NCI-H187 (cell line): ENCODE measurements at places on chromosomes 1 and 21.
A peak's percentile ranks its signal among the peaks of the same experiment; 100 is the strongest.

DNA sequence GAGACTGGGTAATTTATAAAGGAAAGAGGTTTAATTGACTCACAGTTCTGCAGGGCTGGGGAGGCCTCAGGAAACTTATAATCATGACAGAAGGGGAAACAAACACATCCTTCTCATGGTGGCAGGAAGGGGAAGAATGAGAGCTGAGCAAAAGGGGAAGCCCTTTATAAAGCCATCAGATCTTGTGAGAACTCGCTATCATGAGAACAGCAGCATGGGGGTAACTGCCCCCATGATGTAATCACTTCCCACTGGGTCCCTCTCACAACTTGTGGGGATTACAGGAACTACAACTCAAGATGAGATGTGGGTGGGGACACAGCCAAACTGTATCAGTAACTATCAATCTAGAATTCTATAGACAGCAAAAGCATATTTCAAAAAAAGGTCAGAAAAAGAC, 64.7 kb upstream of the ACTRT2 start:
- DNase-seq = no peak

GRCh38 chr1:180981596-180982387, 40.9 kb downstream of the STX6 start:
- peak; percentile 79 for DNase-seq

- no peak for DNase-seq
Observed at GRCh38 chr1:35151220-35151619, 41.7 kb downstream of the SFPQ start.

DNA sequence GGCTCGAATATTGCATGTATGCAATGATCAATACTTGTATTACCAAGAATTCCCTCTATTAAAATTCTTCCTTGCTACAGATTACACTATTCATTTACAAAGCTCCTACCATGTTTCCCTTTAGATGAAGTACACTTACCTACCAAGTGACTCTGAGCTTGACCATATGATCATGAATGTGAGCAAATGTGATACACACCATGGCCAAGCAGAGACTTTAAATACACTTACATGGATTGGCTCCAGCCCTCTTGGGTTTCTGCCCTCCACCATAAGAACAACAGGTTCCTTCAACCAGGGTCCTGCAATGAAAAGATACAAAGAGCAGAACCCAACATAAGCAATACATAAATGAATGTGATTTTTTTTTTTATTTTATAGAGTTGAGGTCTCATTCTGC, 30.0 kb downstream of the LRRC52 start:
- DNase-seq = no peak

GRCh38 chr1:20555025-20555757, 2.8 kb downstream of the FAM43B start:
- DNase-seq = no peak

DNA sequence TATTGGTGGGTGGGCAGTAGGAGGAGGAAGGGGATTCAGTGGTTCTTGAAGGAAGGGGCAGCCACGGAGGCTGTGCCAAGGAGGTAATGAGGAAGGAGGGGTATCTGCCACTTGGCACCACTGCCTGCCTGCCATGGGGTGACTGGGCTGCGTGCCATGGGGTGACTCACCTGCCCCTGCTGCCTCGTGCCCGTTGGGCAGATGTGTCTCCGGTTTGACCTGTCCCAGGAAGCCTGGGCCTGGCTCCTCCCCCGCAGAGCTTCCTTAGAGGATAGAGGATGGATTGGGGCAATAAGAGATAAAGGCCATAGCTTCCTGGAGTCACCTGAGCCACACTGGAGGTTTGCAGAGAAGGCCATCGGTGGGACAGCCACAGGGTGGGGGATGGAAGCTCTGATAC, 1.7 kb downstream of the PADI3 start:
- no peak for DNase-seq

DNA sequence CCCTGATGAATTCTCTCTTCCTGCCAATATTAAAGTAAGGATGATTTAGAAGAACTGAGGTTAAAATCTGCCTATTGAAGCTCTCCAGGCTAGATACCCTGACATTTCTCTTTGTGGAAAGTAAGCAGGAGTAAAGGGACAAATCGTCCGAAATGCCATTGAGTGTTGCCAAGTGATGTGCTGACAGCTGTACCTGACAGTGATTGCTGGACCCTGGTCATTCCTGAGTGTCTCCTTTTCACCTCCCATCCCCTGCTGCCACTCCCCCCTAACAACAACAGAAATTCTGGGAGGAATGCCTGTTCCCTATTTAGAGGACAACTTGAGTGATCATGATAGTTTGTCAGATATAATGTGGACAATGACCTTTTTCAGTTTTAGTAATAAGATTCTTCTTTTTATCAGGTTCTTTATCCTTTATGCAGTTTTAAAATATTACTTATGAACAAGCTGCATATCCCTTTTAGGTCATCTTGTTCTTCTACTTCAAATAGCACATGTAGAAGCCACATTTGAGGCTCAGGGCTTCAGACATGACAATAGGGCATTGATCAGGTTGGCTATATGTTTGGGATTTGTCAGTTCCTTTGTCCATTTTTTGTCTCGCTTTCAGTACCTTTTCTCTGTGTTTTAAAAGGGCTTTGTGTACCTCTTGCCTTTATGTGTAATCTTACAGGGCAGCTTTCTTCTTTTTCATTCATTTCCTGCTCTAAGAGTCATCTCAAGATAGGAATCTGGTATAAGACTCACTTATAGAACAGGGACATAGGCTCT, 56.0 kb downstream of the ITSN1 start:
- no peak for DNase-seq

DNA sequence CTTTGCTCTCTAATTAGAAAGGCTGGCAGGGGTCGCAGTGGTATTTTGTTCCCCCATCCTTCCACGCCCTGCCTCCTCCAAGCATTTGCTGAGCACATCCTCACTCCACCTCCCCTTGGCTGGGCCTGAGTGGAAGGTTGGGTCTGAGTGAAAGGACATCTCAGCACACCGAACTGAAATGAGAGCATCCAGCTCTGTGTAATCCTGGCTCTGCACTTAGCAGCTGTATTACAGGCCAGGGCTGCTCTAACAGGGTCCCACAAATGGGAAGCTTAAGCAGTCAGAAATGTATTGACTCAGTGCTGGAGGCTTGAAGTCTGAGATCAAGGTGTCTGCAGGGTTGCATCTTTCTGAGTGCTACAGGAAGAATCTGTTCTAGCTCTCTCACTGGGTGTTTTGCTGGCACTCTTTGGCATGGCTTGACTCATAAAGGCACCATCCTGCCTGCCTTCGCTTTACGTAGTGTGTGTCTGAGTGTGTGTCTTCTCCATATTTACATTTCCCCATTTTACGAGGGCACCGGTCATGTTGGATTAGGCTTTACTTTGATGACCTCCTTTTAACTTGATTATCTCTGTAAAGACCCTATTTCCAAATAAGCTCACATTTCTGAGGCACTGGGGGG, 48.5 kb upstream of the IGSF21 start:
- no peak for DNase-seq

DNA sequence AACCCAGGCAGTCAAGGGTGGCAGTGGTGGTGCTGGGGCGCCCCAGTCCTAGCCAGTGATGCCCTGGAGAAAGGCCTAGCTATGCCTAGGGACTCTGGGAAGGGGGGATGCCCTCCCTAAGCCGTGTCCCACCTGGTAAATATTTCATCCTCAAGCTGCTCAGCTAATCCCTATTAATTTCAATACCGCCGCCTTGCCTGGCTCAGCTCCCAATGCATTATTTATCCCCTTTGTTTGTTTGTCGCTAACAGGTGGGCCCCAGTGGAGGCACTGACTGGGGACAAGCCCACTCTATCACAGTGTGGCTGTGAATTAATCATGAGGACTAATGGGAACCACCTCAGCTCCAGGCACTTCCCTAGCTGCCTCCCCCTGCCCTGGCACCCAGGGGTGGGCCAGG, 22.5 kb downstream of the DMAP1 start:
- DNase-seq = no peak

GRCh38 chr1:22350171-22350923, 101.3 kb upstream of the ZBTB40 start:
- no peak for DNase-seq

DNA sequence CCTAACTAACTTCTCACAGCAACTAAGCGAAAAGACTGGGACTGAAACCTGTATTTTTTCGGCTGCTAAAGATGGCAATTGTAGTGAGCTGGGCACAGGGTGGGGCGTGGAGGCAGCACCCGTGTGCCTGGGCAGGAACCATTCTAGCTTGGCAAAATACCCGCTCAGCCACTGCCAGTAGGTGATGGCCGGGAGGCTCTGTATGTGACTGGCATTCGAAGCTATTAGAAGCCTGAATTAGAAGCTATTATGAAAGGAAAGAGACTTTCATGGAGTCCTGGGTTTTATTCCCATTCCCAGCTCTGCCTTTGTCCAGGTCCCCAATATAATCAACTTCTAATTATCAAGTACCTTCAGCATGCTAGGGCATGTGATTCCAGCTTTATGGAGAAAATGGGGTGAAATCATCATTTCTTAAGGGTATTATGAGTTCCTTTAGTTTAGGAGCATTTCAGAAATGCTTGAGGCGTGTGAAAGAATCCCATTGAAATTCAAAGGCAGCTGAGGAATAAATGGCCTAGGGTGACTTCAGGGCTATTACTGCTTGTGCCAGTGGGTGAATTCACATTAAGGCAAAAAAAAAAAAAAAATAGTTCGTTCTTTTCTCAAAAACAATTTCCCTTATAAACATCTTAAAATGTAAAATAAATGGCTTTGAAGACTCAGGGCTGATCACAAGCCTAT, 125.6 kb downstream of the KCNN3 start:
- no peak for DNase-seq

DNA sequence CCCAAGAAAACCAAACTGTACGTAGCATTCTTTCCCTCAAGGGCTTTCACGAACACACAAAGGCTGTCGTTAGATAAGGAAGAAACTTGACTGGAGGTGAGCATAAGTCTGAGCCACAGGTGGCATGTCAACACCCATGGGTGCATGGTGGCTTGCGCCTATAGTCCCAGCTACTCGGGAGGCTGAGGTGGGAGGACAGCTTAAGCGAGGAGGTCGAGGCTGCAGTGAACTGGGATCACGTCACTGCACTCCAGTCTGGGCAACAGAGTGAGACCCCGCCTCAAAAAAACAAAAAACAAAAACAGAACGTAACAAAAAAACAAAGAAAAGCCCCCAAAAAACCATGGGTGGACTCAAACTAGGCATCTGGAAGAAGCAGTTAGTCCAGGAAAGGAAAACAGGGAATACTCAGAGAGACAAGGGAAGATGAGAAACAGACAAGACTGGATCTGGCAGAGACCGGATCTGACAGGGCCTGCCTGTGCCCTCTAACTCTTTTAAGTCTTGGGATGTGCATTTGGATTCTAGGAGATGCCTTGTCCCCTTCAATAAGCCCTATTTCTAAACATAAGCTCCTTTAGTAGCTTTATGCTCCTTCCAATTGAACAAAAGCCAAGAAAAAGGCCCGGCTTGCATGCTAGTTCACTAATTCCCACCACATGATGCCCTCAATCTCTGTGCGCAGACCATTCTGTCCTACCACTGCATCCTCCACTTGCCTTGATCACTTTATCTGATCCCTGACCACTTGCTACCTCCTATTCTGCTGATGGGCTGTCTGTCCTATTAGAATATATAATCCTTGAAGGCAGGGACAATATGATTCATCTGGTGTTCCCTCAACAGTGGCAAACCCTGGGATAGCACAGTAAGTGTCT, 73.8 kb downstream of the APP start:
- DNase-seq = no peak

- DNase-seq = no peak
Observed at GRCh38 chr1:221157026-221157761, 278.0 kb downstream of the HLX start.

DNA sequence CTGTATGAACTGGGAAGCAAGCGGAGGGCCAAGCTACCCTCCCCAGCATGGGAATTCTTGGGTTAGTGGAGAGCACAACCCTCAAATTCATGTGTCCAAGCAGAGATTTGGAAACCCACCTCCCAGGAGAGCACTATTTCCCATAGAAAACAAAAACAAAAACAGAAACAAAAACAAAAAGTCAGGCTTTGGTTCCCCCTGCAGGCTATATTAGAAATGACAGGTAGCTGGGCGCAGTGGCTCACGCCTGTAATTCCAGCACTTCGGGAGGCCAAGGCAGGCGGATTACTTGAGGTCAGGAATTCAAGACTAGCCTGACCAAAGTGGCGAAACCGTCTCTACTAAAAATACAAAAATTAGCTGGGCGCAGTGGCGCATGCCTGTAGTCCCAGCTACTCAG, 10.8 kb downstream of the MINDY1 start:
- no peak for DNase-seq

GRCh38 chr21:43190951-43191350, 22.1 kb downstream of the CRYAA start:
- no peak for DNase-seq

DNA sequence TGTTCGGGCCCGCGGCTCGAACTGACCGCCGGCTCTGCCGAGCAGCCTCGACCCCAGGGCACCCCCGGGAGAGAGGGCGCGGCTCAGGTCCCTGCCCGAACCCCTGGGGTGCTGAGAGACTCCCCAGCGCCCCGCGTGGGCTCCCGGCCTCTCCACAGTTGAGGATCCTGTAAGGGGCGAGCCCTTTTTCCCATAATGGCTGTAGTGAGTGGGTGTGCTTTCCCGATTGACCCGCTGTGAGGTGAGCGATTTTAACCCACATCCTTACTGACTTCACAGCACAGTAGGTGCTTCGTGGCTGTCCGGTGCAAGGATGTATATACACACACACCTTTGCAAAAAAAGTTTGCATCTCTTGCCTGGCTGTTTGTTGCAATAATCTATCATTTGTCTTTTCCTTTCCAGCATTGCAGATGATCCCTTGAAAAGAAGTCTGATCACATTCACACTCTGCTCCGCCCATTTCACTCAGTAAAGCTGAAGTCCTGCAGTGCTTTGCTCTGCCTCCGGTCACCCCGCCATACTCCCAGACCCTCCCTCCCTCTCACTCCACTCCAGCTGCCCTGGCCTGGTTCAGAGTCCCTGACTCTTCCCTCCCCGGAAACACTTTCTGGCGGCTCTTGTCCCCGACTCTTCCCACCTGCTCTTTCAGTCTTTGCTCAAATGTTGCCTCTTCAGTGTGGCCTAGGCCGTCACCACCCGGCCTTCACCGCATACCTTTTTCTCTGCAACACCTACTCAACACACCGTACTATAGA, 955 bp upstream of the UBE2G2 start:
- DNase-seq = no peak

DNA sequence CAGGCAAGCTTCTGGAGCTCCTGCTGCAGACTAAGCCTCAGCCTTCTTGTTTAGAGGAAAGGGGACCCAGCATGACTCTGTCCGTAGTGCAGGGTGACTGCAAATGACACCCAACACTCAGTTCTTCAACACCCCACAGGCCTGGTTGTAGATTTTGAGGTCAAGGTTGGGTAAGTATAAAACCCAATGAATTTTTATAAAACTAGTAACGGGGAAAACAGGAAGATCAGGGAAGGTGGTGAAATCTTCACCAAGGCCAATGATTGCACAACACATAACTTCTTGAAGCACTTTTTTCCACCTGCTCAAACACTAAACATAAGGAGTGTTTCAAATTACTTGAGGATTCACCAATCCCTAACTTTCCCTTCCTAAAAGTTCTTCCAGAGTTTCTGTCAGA, 89.4 kb upstream of the JAK1 start:
- DNase-seq = no peak

- DNase-seq = no peak
Observed at GRCh38 chr1:26994020-26994786, 711 bp downstream of the TRNP1 start.
